ENCODE measurements at places on chromosomes 12 and 14.

DNA sequence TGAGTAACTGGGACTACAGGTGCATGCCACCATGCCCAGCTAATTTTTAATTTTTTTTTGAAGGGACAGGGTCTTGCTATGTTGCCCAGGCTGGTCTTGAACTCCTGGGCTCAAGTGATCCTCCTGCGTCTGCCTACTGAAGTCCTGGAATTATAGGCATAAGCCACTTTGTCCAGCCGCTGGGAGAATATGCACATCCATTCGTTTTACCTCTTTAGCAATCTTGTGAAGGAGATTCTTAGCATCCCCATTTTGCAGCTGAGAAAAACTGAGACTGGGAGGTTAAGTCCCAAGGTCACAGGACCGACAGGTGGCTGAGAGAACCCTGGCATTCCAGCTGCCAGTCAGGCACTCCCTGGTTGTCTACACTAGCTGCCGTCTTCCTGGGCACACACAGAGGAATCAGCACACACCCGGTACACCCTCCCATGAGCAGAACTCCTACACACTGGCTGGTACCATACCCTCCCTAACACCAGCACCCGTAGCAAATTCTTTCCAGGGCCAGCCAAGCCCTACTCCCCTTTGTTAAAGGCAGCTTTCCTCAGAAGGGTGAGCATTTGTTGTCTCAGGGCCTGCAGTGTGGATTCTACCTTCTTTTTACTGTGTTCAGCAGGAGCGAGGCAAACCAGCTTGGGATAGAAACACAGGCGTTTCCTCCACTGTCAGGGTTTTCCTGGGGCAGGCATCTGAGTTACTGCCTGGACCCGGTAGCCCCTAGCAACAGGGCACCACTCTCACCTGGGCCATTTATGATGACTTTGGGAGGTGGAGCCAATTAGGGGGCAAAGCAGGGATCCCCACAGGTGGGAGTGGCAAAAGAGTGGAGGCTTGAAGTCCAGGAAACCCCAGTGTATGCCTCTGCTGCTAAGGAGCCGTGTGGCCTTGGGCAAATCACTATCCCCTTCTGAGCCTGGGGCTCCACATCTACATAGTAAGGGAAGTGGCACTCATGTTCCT, 70.2 kb downstream of the IRF2BPL start:
- DNase-seq: no peak

DNA sequence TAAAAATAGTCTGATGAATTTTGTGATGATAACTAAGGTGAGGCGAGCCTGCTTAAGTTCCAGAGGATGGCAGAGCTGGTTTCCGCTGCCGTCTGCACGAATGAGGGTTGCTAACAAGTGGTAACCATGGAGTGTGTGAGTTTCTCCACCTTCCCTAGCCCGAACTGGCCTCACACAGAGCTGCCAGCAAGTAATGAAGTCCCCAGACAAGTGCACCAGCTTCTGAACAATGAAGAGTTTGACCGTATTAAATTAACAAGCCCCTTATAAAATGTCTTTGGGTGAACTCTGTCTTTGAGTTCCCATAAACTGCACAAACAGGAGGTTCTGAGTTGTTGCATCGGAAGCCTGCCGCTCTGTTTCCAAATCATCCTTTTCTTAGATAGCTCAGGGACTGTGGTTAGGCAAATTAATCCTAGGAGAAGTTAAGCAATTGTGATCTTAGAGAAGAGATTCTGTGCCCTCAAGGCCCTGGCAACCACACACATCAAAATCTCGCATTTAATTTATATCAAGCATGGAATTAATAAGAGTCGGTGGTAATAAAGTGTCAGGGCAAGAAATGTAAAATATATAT, 274.1 kb upstream of the DAAM1 start:
- DNase-seq: no peak

DNA sequence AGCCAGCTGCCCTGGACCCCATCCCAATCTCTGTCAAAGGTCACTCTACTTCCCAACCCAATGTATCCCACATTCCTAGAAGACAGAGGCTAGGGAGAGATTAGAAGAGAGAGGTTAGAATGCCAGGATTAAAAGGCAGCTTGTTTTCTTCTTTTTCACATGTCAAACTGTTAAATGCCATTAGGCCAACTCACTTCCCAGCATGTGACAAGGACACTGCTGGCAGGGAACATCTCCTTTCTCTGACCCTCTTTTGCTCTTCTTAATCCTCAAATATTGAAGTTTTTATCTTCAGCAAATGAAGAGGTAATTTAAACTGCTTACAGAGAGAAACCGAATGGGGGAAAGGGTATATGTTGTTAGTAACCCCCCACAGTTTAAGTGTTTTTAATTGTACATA, 89.1 kb downstream of the BBS10 start:
- DNase-seq: no peak

- DNase-seq: no peak
Observed at GRCh38 chr12:63905544-63905943, 61.0 kb downstream of the SRGAP1 start.

DNA sequence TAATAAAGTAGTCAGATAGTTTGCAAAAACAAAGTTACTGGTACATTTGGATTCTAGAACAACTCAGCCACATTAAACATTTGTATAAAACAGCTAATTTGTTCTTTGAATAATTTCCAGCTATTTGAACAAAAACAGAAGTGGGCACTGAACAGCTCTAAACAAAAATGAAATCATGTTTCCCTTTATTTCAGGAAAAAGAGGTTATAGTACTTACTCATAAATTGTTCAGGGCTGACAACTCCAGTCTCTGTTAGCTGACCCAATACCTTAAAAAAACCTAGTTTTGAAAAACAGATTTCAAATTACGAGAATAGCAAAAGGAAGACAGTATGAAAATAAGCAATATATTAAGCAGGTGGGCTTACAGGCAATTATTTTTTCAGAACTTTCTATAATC, 8.2 kb downstream of the GNPNAT1 start:
- DNase-seq: no peak

GRCh38 chr12:121090586-121091514, 41.8 kb upstream of the P2RX7 start:
- no peak for DNase-seq

- DNase-seq: no peak
Observed at GRCh38 chr14:57462551-57462950, 31.1 kb downstream of the CCDC198 start.

DNA sequence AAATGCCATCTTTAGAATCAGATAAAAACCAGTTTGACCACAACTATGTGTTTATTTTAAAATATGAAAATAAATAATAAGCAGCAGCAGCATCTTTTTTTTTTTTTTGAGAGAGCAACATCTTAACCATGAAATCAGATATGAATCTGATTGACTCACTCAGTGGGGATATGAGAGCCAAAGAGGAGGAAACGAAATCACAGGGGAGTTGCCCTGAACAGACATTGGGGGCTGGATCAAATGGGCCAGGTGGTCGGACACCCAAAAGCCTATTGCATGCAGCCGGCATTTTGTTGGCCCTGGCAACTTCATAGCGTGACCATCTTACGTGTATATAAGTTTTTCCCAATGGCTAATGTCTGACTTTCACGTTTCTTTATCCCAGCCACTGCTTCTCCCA, 321.1 kb downstream of the NPAS3 start:
- DNase-seq: no peak

GRCh38 chr14:61409782-61410181, 88.4 kb downstream of the PRKCH start:
- no peak for DNase-seq

DNA sequence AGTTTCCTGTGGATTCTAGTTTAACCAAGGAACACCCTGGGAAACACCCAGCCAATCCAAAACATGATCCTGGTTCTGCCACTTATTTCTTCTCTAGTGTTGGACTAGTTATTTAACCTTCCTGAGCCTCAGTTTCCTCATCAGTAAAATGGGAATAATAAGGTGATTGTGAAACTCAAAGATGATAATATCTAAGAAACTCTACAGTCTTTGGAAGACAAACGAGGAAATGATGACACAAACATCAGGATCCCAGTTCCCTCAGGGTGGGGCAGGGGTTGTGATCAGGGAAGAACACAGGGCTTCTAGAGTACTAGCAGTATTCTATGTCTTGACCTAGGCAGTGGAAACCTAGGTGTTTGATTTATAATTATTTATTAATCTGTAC, 18.1 kb upstream of the TMEM106C start:
- DNase-seq: no peak

DNA sequence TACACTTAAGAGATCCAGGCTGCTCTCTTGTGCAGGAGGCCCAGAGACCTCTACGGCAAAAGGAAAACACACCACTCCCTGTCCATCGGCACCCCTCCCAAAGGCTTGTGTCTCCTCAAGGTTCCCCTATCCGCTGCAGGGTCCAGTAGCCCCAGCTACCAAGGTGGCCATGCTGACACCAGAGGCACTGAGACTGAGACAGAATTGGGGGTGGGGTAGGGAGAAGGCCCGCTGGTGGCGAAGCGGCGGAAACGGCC, 590 bp downstream of the DDIT3 start:
- no peak for DNase-seq

Data from naive thymus-derived CD4-positive, alpha-beta T cell (primary cell).